Pons (tissue), 1 donor: ENCODE measurements at places on chromosomes 7 and 10.

GRCh38 chr7:81774551-81774950, 4.7 kb upstream of the HGF start:
- DNase-seq: no peak

GRCh38 chr7:135154734-135155133, 6.9 kb downstream of the TMEM140 start:
- no peak for DNase-seq

GRCh38 chr7:21304808-21305375, 123.0 kb upstream of the SP4 start:
- no peak for DNase-seq

GRCh38 chr7:15801041-15801440, 114.6 kb upstream of the MEOX2 start:
- no peak for DNase-seq

DNA sequence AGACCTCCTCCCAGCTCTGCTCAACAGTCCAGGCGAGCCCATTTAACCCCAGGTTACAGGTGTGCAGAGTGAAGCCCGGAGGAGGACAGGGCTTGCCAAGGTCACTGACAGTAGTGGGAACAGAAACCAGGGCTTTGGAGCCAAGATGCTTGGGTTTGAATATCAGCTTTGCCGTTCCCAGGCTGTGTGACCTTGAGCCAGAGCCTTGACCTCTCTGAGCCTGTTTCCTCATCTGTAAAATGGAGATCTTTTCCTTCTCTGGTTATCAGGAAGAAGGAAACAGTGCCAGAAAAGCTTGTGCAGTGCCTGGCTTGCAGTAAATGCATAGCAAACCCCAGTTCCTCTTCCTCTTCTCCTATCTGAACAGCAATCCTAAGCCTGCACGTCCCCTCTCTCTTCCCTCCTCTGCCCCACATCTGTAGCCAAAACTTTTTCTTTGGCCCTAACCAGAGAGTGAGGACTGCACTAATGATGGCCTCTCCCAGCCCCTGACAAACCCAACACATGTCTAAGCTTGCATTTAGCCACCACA, 21.4 kb upstream of the MLXIPL start:
- DNase-seq: no peak

DNA sequence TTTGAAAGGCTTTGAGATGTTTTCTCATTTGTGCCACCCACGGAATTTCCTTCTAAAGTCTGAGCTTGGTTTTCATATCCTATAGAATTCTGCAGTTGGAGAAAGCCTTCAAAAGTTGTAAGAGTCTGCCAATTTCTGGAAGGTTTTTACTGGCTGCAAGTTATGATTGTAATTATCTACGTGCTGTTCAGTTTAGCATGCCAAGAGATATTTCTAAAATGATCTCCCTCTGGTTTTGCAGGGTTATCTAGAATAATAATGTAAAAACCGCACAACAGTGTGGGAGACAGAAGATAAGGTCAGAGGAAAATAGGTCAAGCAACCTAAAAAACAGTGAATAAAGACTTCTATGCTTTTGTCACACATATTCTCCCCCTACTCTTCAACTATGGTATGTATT, 69.3 kb downstream of the MTERF1 start:
- DNase-seq: no peak

- peak; percentile 5 for DNase-seq
Observed at GRCh38 chr10:74753442-74754211, 72.8 kb upstream of the KAT6B start.

DNA sequence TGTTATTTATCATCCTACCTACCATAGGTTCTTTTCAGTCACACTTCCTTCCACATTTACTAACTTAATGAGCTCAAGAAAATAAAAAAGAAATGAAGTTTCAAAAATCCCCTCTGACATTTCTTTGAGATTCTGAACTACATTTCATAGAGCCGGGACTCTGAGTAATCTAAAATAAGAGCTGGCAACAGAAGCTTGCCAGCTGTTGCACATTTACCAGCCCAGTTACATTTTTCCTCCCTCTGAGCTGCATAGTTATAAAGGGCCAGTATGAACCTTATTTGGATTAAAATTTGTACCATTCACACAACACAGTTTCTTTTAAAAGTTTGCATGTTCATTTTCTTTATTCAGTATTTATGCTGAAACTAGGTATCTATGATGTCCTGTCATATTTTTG, 119.5 kb upstream of the CAV2 start:
- DNase-seq: no peak

- DNase-seq: no peak
Observed at GRCh38 chr10:69451784-69452251, 553 bp downstream of the TSPAN15 start.

DNA sequence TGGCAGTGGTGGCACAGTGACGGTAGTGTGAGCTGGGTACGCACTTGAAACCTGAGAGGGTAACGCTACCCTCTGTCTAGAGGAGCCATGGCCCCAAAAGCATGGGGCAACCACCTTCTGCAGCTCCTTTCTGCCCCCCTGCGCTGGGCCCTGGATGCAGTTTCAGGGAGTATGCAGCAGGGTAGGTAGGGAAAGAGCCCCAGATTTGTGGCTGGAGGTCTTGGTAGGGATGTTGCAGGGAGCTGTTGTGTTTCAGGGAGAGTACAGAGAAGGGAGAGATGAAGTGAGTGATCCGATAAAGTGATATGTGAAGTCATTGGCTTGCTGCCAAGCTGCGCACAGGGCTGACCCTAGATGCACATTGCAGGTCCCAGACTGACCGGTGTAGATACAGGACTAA, 2.7 kb upstream of the PGAM2 start:
- DNase-seq: no peak

DNA sequence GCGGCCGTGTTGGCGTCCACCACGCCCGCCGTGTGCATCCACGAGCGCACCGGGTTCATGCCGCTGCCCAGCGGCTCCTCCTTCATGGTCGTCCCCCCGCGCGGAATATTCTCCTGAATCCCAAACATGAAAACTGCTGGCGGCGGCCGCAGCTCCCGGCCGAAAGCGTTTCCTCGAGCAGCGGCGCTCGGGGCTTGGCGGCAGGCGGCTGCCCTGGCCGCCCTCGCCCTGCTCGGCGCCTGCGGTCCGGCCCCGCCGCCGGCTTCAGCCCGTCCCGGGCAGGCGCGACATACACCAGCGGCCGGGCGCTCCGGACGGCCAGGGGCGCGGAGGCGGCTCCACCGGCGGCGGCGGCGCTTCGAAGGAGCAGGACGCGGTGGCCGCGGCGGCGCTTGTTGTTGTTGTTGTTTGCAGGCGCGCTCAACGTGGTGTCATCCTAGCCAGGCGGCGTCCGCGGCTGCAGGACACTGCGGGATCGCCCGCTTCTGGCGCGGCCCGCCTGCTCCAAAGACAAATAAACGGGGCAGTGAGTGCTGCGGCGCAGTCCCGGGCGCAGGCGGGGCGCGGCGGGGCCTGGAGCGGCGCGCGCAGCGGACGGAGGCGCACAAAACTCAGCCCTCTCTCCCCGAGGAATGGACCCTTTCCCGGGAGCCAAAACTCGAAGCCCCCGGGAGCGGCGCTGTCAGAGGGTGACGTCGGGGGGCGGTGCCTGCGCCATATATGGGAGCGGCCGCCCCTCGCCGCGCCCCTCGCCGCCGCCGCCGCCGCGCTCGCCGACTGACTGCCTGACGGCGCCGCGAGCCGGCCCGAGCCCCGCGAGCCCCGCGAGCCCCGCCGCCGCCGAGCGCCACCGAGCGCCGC, at the start of gene EBF3:
EBF3 (minus strand) TSS at position 634 of the 861 bp plus-strand sequence; CDS start at position 128, 506 bp downstream.
- no peak for DNase-seq

DNA sequence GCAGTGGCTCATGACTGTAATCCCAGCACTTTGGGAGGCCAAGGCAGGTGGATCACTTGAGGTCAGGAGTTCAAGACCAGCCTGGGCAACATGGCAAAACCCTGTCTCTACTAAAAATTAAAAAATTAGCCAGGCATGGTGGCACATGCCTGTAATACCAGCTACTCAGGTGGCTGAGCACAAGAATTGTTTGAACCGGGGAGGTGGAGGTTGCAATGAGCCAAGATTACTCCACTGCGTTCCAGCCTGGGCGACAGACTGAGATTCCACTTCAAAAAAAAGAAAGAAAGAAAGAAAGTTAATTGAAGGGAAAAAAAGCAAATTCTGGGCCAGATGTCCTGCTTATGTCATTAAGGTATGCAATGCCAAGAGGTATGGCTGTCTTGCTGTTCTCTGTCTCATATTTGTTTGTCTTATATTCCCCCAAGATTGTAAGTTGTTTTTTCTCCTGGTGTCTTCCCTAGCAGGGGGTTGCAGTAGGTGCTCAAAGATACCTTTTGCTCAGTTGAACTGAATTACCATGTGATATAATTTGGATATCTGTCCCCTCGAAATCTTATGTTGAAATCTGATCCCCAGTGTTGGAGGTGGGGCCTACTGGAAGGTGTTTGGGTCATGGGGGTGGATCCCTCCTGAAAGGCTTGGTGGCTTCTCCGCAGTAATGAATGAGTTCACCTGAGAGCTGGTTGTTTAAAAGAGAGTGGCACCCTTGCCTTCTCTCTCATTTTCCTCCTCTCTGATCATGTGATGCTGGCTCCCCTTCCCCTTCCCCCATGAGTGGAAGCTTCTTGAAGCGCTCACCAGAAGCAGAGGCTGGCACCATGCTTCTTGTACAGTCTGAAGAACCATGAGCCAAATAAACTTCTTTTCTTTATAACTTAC, 60.9 kb downstream of the MYOF start:
- DNase-seq: no peak

DNA sequence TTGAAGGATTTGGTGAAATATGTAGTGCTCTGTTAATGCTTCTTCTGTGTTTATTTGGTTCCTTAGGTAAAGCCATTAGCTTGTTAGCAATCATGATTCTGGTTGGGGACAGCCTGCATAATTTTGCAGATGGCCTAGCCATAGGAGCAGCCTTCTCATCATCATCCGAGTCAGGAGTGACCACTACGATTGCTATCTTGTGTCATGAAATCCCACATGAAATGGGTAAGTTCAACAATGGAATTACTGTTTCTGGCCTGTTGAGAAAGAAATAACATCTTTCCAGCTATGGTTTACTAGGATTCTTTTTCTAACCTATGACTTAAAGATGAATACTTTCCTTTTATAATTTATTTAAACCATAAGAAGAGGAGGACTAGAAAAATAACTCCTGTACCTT, 48.9 kb downstream of the SLC39A12 start:
- no peak for DNase-seq

- DNase-seq: no peak
Observed at GRCh38 chr10:76975126-76975525, 662.5 kb downstream of the KCNMA1 start.

- peak; percentile 45 for DNase-seq
Observed at GRCh38 chr10:121696854-121697253, 98.6 kb upstream of the FGFR2 start.

GRCh38 chr7:18361756-18362155, 133.8 kb upstream of the HDAC9 start:
- no peak for DNase-seq

DNA sequence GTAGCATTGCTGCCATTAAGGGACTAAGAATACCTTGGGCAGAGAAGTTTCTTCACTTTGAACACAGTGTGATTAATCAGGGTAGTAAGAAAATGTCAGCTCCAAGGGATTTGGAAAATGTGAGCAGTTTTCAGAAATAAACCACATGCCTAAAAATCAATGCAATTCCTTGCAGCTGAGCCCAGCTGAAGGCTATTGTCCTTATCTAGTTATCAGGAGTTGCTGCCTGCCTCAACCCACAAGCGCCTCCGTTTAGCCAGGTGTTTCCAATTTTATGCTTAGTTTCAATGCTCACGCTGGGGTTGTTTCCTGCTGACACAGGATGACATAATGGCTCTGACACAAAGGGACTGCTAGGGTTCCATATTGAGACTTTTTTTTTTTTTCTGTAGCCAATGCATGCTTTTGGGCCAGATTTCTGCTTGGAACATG, 132.3 kb upstream of the ANK3 start:
- DNase-seq: no peak

DNA sequence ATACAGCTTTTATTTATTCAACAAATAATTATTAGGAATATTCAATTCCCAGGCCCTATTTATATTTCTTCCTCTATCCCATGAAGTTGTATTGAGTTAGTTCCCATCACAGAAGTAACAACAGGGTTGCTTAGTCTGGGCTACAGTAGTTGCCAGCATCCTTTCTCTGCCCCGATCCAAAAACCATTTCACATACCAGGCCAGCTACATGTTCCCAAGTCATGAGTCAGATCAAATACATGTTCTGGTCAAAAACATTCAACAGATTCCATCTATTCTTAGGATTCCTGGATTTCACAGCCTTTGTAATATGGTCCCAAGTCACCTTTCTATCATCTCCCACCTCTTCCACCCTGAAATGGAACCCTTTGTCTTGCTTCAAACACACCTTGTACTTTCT, 91.6 kb downstream of the RAB11FIP2 start:
- DNase-seq: no peak

DNA sequence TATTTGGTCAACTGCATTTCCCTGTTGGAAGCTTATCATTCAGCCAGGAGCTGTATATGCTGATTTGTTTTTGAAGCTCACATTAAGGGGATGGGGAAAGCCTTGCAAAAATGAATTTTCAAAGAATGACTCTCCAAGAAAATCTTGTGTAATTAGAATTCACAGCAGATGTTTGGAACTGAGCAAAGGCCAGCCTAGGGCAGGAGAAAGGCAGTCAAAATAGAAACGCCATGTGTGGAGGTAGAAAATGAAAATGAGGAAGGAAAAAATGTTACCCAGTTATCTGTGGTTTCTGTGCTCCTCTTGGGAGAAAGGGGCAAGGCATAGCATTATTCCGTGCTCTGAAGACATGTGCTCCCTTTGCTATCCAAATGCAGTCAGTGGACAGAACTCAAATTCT, 93.5 kb downstream of the NRP1 start:
- peak; percentile 19 for DNase-seq

DNA sequence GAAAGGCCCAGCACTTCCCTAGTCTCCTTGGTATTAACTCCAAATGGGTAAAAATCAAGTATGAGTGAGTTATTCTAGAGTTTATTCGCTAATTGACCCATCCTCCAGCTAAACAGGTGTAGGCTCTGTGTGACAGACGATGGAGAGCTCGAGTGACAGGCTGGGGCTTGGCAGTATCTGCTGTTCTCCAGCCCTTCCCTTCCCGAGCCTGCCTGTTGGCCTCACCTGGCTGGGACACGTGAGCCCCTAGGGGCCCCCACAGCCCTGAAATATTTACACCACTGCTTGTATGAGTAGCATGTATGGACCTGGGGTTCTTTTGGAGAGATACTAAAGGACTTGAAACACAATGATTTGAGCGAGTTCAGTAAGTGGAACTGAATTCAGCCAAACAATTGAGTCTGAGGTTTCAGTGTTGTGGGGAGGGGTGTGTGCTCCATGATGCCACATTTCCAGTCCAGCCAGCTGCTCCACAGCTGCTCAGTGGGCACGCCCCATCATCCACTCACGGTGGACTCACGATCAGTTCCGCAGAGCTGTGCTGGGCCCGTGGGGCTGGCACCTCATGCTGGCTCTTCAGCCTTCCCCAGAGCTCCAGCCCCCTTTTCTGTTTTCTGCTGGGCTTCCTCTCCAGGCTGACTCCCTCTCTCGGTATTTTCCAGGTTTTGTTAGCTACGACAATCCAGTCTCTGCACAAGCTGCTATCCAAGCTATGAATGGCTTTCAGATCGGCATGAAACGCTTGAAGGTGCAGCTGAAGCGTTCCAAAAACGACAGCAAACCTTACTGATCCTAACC, 283.0 kb downstream of the USP6NL start:
- DNase-seq: no peak

GRCh38 chr7:150380463-150380862, 1.3 kb downstream of the ZNF775 start:
- no peak for DNase-seq
